AG10803 (cell line): ENCODE measurements at places on chromosomes 11 and 22.

- DNase-seq: no peak
These were observed 67.4 kb upstream of the CLDN5 start for GRCh38 chr22:19591568-19591967.

DNA sequence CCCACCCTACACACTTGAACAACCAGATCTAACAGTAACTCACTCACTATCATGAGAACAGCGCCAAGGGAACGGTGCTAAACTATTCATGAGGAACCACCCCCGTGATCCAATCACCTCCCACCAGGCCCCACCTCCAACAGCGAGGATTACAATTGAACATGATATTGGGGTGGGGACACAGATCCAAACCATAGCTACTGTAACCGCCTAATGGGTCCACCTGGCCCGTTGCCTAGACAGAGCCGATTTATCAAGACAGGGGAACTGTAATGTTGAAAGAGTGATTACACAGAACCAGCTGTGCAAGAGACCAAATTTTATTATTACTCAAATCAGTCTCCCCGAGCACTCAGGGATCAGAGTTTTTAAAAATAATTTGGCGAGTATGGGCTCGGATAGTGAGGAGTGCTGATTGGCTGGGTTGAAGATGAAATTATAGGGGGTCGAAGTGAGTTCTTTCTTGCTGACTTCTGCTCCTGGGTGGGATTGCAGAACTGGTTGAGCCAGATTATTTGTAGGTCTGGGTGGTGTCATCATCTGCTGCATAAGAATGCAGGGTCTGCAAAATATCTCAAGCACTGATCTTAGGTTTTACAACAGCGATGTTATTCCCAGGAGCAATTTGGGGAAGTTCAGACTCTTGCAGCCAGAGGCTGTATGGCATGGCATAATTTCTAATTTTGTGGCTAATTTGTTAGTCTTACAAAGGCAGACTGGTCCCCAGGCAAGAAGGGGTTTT lies 17.9 kb upstream of the ZC3H12C start:
- DNase-seq: peak; percentile 21

- DNase-seq: no peak
These were observed 6.7 kb downstream of the ASCC2 start for GRCh38 chr22:29831186-29831921.

GRCh38 chr11:78318321-78319114 lies 99.1 kb downstream of the GAB2 start:
- DNase-seq: peak; percentile 55

GRCh38 chr11:60872124-60872960 lies 5.0 kb downstream of the ZP1 start:
- DNase-seq: peak; percentile 80

DNA sequence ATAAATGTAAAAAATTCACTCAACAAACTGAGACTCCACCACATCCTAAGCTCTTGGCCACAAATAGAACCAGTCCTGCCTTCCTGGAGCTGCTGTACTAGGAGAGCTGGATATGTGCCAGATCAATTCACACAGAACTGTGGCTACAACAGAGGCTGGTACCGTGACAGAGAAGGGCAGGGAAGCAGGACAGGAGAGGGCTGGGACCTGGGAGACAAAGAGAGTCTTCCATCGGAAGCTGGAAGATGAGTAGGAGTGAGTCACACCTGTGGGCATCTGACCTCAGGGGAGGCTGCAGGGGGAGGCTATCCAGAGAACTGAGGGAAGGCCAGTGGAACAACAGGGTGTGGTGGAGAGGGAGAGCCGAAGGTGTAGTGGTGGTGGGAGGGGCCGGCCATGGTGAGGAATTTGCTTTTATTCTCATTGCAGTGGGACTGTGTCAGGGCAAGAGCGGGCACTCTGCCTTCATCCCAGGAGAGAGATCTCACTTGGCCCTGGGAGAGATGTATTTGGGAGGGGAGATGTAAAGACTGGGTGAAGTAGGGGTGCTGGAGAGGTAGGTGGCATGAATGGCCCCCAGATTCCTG lies 1.9 kb upstream of the LTBP3 start:
- DNase-seq: peak; percentile 37

- no peak for DNase-seq
These were observed 1.1 kb upstream of the DBX1 start for GRCh38 chr11:20161230-20161918.

- DNase-seq: no peak
These were observed 411.6 kb upstream of the ANO3 start for GRCh38 chr11:25920356-25920755.
